ENCODE measurements at places on chromosomes 1 and 21. TPM values are rescaled to one million over a fixed set of nuclear protein-coding genes. Genes with fewer than 3 reads are reported as not detected.
A peak's percentile ranks its signal among the peaks of the same experiment; 100 is the strongest.

GRCh38 chr21:46650476-46651098 is 15.1 kb downstream of the PRMT2 start:
- H3K4me1 ChIP-seq: no peaks in the 10 kb centered on the region
- H3K27me3 ChIP-seq: no peaks in the 10 kb centered on the region
- DNase-seq: no peak
- peaks cover 78% of the 10 kb centered on the region for H3K36me3 ChIP-seq

The TRIM67 gene
- 0.06 TPM for total RNA-seq

GRCh38 chr1:997993-998744 is 1.7 kb downstream of the HES4 start:
- H3K27me3 ChIP-seq: no peaks in the 10 kb centered on the region
- H3K36me3 ChIP-seq: no peaks in the 10 kb centered on the region
- peak overlapping the region; percentile 70 for H3K4me3 ChIP-seq
- peaks cover 12% of the 10 kb centered on the region for H3K4me1 ChIP-seq
- no peak overlapping the region for H3K27ac ChIP-seq
- peak; percentile 67 for DNase-seq

DNA sequence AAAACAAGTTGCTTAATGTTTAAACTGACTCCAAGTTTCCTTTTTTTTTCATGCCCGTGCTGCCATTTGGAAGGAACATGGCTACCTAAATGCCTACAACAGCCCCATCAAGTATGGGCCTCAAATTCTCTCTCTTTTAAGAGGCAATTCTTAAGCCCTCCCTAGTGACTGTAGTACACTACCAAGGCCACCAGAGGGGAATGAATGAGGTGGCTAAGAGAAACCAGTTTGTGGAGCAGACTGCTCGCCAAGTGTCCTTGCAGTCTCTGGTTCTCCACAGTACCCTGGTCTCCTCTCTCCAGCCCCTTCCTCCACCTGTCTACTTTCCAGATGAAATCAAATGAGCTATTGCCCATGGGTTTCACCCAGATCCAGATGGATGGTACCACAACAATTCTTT is 1809.6 kb downstream of the BRINP3 start:
- no peaks in the 10 kb centered on the region for H3K27me3 ChIP-seq
- H3K36me3 ChIP-seq: no peaks in the 10 kb centered on the region
- peak; percentile 19 for DNase-seq
- H3K27ac ChIP-seq: no peak overlapping the region
- peaks cover 5% of the 10 kb centered on the region for H3K4me1 ChIP-seq
- no peak overlapping the region for H3K4me3 ChIP-seq

The MCOLN3 gene
- total RNA-seq: 1.6 TPM

The PM20D1 gene
- total RNA-seq: not detected

DNA sequence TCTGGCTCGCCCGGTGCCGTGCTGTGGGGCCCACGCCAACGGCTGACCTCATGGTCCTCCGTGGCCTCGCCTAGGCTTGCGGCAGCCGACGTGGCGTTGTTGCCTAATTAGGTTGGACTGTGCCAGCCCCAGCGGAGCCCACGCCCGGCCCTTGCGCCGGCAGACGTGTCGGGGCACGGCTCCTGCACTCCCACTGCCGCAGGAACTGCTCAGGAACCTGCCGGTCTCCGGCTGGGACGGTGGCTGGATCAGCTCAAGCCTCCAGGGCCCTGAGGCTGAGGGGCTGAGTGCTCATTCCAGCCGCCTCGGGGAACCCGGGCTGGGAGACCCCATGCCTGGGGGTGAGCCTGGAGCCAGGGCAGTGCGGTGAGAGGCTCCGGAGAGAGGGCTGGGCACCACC is 16.1 kb upstream of the PEX10 start:
- no peaks in the 10 kb centered on the region for H3K36me3 ChIP-seq
- H3K4me3 ChIP-seq: no peak overlapping the region
- no peak for DNase-seq
- peaks cover 28% of the 10 kb centered on the region for H3K27me3 ChIP-seq
- H3K4me1 ChIP-seq: no peaks in the 10 kb centered on the region

GRCh38 chr1:28449904-28450303 is 55.9 kb upstream of the RCC1 start:
- H3K27me3 ChIP-seq: no peaks in the 10 kb centered on the region
- no peak overlapping the region for H3K4me3 ChIP-seq
- no peaks in the 10 kb centered on the region for H3K4me1 ChIP-seq
- H3K36me3 ChIP-seq: no peaks in the 10 kb centered on the region
- no peak overlapping the region for H3K27ac ChIP-seq

DNA sequence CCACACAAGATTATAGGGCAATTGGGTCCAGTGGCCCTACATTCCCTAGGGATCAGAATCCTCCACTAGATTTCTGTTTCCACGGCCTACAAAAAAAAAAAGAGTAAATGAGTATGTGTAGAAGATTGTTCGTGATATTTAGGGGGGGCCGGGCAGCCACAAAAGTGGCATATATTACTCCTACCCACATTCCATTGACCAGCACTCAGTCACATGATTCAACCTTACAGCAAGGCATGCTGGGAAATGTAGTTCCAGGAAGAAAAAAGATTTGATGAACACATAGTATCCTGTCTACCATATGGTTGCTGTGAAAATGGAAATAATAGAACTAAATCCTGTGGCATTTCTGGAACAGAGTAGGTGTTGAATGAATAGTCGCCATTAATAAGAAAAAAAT is 43.4 kb upstream of the GJB5 start:
- no peaks in the 10 kb centered on the region for H3K4me1 ChIP-seq
- H3K36me3 ChIP-seq: no peaks in the 10 kb centered on the region
- no peak overlapping the region for H3K27ac ChIP-seq

The SPRR2B gene
- total RNA-seq: not detected

The CFAP126 gene
- not detected for total RNA-seq

DNA sequence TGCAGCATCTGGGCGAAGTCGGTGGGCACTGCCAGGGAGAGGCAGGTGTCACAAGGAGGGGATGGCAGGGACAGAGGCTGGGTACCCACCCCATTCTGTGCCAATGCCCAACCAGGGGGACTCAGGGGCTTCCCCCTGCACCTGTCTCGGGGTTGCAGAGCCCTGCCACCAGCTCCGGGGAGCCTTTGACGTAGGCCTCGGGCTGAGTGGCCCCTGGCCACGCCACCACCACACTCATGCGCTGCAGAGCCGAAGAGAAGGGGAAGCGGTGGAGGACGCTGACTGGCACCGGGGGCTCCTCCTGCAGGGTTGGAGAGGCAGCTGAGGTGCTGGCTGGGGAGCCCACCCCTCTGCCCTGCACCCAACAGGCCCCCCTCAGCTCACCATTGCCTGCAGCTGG is 11.7 kb upstream of the MFAP2 start:
- no peaks in the 10 kb centered on the region for H3K27me3 ChIP-seq
- H3K4me1 ChIP-seq: no peaks in the 10 kb centered on the region
- no peak for DNase-seq

DNA sequence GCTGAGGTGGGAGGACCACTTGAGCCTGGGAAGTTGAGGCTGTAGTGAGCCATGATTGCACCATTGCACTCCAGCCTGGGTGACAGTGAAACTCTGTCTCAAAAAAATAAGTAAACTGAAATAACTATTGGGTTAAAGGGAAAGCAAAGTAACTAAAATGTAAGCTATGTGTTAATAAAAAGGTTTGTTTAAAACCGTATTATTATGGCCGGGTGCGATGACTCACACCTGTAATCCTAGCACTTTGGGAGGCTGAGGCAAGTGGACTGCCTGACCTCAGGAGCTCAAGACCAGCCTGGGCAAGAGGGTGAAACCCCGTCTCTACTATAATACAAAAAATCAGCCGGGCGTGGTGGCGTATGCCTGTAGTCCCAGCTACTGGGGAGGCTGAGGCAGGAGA is 27.0 kb downstream of the NVL start:
- no peak overlapping the region for H3K27ac ChIP-seq
- H3K4me3 ChIP-seq: no peak overlapping the region
- peaks cover 74% of the 10 kb centered on the region for H3K36me3 ChIP-seq
- no peak for DNase-seq

- peaks cover 11% of the 10 kb centered on the region for H3K4me1 ChIP-seq
- H3K36me3 ChIP-seq: peaks cover 49% of the 10 kb centered on the region
- H3K27ac ChIP-seq: no peak overlapping the region
- no peak for DNase-seq
Measured at GRCh38 chr1:43383449-43383848, 6.2 kb downstream of the MED8 start.

DNA sequence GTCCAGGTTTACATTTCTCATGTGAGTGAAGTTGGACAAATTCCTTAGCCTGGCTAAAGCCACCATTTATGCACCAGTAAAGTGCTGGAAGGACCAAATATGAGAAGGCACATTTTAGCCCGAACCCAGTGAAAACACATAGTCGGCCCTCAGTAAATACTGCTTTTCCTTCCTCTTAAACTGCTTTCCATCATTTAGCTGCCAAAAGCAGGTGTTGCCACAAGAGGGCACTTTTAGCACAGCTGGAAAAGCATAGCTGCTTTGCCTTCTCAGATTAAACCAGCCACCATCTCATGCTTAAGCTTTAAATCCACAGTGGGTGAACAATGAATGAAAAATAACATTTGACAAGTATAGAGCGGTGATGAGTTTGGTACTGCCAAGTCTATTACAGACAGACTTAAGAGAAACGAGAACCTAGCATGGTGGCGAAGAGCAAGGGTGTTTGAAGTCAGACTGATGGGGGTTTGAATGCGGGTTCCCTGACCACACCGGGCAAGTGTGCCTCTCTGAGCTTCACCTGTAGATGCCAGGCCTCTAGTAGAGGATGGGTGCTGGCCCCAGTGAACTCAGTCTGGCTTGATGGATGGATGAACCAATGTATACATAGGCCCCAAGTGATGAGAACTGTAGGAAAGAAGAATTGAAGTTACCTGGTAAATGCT is 57.8 kb downstream of the SLC35D1 start:
- H3K4me3 ChIP-seq: no peak overlapping the region
- H3K36me3 ChIP-seq: no peaks in the 10 kb centered on the region
- no peak overlapping the region for H3K27ac ChIP-seq
- no peaks in the 10 kb centered on the region for H3K27me3 ChIP-seq
- H3K4me1 ChIP-seq: no peaks in the 10 kb centered on the region
- peak; percentile 81 for DNase-seq

GRCh38 chr21:44596068-44596725 is 3.9 kb upstream of the KRTAP10-6 start:
- H3K36me3 ChIP-seq: no peaks in the 10 kb centered on the region
- no peaks in the 10 kb centered on the region for H3K27me3 ChIP-seq

DNA sequence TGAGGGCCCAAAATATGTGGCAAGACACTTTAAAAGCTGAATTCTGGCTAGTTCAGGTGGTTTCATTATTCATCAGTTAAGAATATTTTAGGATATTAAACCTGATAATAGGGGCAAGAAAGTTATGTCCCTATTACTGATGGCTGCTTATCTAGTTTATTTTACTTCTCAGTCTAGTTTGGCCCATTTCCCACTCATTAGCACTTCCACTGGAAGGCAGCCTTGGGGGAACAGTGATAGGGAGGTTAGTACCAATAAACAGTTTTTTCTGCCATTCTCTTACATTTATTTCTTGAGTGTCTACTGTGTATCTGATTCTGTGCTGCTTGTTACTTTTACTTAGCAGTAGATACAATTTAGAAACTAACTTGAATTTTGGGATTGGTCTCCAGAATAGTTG is 9.0 kb downstream of the PPP1R12B start:
- DNase-seq: no peak
- no peaks in the 10 kb centered on the region for H3K4me1 ChIP-seq
- H3K27me3 ChIP-seq: no peaks in the 10 kb centered on the region
- H3K36me3 ChIP-seq: no peaks in the 10 kb centered on the region
- no peak overlapping the region for H3K27ac ChIP-seq
- H3K4me3 ChIP-seq: no peak overlapping the region

- peaks cover 6% of the 10 kb centered on the region for H3K36me3 ChIP-seq
- no peaks in the 10 kb centered on the region for H3K4me1 ChIP-seq
- H3K4me3 ChIP-seq: no peak overlapping the region
- DNase-seq: no peak
Measured at GRCh38 chr1:211751438-211751837, 76.0 kb upstream of the NEK2 start.

The GALE gene
- 49.3 TPM for total RNA-seq

DNA sequence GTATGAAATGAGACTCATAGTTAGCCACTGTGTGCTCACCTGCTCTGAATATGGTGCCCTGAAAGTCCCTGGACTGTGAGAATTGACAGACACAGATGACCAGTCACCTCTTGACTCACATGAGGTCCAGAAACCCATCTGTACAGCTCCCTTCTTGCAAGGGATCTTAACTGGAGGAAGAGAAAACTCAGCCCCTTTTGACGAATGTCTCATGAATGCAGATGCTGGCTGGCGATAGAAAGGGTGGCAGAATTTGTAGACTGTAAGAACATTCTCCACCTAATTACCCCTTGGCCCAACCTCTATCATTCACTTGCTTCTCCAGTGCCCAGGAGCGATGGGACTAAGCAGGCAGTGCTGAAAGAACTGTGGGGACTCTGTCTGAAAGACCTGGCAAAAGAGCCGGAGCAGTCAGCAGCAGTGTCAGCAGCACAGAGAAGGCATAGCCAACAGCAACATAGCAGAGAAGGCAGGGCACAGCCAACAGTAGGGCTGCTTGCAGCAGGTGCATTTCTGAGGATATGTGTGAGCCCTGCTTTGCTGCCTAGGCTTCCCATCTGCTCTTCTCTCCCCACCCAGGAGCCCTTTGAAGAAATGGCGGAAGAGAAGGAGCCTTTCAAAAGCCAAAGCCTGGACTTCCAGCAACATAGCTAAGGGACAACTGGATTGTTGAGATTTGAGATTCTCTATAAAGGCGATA is 25.8 kb upstream of the IFNGR2 start:
- H3K27ac ChIP-seq: no peak overlapping the region
- H3K4me1 ChIP-seq: peaks cover 19% of the 10 kb centered on the region
- no peak overlapping the region for H3K4me3 ChIP-seq
- H3K27me3 ChIP-seq: no peaks in the 10 kb centered on the region
- no peaks in the 10 kb centered on the region for H3K36me3 ChIP-seq

GRCh38 chr1:155396874-155397476 is 76.3 kb downstream of the RUSC1 start:
- no peak overlapping the region for H3K4me3 ChIP-seq
- no peak for DNase-seq
- H3K27ac ChIP-seq: no peak overlapping the region
- H3K36me3 ChIP-seq: peaks cover 9% of the 10 kb centered on the region
- H3K4me1 ChIP-seq: peaks cover 3% of the 10 kb centered on the region
- H3K27me3 ChIP-seq: no peaks in the 10 kb centered on the region

- no peaks in the 10 kb centered on the region for H3K27me3 ChIP-seq
- no peak overlapping the region for H3K4me3 ChIP-seq
- peak; percentile 30 for DNase-seq
- no peaks in the 10 kb centered on the region for H3K36me3 ChIP-seq
- H3K27ac ChIP-seq: no peak overlapping the region
- H3K4me1 ChIP-seq: peaks cover 24% of the 10 kb centered on the region
Measured at GRCh38 chr1:25692560-25692959, 76.0 kb downstream of the MAN1C1 start.

DNA sequence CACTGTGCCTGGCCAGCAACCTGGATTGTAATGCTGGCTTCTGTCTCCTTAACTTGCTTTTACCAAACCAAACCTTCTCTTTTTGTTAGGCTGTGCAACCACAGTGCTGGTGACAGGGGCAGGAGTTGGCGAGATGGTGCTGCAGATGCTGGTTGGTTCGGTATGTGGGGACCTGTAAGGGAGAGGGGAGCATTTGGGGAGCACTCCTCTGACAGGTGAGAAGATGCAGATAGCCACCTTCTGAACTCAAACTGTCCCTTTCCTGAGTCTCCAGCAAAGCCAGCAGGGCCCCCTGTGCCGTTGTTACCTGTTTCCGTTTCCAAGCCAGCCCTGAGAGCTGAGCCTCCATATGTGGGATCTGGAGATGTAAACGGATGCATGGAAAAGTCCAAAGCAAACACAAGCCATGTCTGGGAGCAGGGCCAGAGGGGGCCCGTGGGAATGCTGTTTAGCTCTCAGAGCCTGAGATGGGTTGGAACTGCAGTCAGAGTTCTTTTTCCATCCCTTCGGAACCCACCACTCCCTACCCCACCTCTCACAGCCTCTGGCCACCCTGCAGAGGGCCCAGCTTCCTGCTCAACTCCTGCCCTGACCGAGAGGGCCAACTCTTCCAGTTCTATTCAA is 34.0 kb downstream of the ELK4 start:
- H3K27me3 ChIP-seq: no peaks in the 10 kb centered on the region
- no peak overlapping the region for H3K27ac ChIP-seq
- DNase-seq: no peak
- no peaks in the 10 kb centered on the region for H3K36me3 ChIP-seq
- no peak overlapping the region for H3K4me3 ChIP-seq
